ENCODE measurements at places on chromosomes 16 and 17. TPM values are rescaled to one million over a fixed set of nuclear protein-coding genes. Genes with fewer than 3 reads are reported as not detected.

ZDHHC1 gene
- total RNA-seq: 16.4 TPM

PIMREG gene
- 2.5 TPM for total RNA-seq

MED9 gene
- total RNA-seq: 22.0 TPM

FOXC2 gene
- total RNA-seq: 2.6 TPM

VWA3A gene
- 0.19 TPM for total RNA-seq

PRSS33 gene
- total RNA-seq: not detected

GRB7 gene
- not detected for total RNA-seq

ATP2A1 gene
- total RNA-seq: 0.28 TPM

ATP2A3 gene
- 12.1 TPM for total RNA-seq

YPEL2 gene
- 29.2 TPM for total RNA-seq

DNA sequence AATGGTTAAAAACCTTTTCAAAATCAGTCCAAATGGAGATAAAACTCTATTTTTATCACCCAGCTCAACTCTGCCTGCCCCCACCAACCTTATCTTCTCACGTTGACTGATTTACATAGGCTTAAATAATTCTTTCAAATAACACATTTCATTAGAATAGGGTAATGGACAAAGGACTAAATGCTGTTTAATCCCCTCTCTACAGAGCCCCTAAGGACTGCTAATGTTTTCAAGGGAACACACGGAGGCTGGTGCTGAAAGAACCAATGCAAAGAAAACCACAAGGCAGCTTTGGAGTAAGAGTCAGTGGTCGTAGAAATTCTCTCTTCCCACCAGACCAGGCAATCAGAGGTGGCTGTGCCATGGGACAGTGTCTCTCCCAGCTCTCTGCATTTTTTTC lies 445.7 kb upstream of the MAF start:
- no peaks in the 10 kb centered on the region for H3K36me3 ChIP-seq
- no peak overlapping the region for H3K27ac ChIP-seq
- no peaks in the 10 kb centered on the region for H3K27me3 ChIP-seq
- H3K4me1 ChIP-seq: peaks cover 7% of the 10 kb centered on the region
- DNase-seq: no peak
- no peak overlapping the region for H3K4me3 ChIP-seq

- no peaks in the 10 kb centered on the region for H3K4me1 ChIP-seq
- no peak overlapping the region for H3K27ac ChIP-seq
- H3K36me3 ChIP-seq: no peaks in the 10 kb centered on the region
- no peaks in the 10 kb centered on the region for H3K27me3 ChIP-seq
- DNase-seq: no peak
These were observed 159.1 kb downstream of the HS3ST3B1 start for GRCh38 chr17:14459955-14460354.

DNA sequence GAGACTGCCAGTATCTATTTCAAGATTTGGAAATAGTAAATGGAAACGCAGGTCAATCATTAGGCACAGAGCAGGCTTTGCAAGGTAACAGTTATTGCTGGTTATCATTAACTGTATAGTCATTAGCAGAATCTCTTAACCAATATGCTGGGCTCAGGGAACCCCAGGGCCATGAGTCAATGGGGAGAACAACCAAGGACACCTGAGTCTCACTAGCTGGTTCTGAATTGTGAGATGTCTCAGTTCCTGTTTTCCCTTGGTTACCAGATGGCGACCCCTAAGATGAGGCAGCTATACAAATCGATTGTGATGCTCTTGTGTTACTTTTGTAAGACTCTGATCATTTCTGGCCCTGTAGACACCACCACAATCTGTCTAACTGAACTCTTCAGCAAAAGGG lies 385.3 kb downstream of the HAPSTR1 start:
- no peaks in the 10 kb centered on the region for H3K4me1 ChIP-seq
- no peak for DNase-seq
- H3K27me3 ChIP-seq: no peaks in the 10 kb centered on the region
- H3K27ac ChIP-seq: no peak overlapping the region

GRCh38 chr16:75043175-75043895 lies 44.5 kb downstream of the ZNRF1 start:
- peaks cover 28% of the 10 kb centered on the region for H3K4me1 ChIP-seq
- H3K4me3 ChIP-seq: no peak overlapping the region
- no peaks in the 10 kb centered on the region for H3K27me3 ChIP-seq
- no peak for DNase-seq
- H3K27ac ChIP-seq: no peak overlapping the region

DNA sequence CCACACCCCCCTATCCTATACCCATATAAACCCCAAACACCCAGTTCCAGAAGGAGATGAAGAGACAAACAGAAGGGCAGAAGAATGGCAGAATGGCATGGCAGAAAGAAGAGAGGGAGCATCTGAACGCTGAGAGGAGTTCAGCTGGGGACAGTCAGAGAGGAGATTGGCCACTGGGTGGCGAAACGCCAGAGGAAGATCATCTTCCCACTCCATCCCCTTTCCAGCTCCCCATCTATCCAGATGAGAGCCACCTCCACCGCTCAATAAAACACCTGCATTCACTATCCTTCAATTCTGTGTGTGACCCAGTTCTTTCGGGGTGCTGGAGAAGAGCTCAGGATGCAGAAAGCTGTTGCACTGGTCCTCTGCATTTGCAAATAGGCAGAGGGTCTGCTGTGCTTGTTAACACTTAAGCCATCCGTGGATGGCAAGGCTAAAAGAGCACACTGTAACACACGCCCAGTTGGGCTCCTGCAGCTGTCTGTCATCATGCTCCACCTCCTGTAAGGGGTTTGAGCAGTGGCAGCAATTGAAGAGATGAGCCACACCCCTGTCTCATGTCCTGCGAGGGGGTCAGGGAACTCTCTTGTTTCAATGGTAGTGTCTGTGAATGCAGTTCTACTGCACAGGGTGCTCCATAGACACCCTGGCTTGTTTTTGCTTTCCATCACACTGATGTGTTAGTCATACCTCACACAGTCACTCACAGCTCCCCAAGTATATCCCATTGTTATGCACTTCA lies 1034.8 kb upstream of the RBFOX1 start:
- H3K4me3 ChIP-seq: no peak overlapping the region
- DNase-seq: no peak
- no peaks in the 10 kb centered on the region for H3K4me1 ChIP-seq
- H3K27ac ChIP-seq: no peak overlapping the region
- no peaks in the 10 kb centered on the region for H3K36me3 ChIP-seq

DNA sequence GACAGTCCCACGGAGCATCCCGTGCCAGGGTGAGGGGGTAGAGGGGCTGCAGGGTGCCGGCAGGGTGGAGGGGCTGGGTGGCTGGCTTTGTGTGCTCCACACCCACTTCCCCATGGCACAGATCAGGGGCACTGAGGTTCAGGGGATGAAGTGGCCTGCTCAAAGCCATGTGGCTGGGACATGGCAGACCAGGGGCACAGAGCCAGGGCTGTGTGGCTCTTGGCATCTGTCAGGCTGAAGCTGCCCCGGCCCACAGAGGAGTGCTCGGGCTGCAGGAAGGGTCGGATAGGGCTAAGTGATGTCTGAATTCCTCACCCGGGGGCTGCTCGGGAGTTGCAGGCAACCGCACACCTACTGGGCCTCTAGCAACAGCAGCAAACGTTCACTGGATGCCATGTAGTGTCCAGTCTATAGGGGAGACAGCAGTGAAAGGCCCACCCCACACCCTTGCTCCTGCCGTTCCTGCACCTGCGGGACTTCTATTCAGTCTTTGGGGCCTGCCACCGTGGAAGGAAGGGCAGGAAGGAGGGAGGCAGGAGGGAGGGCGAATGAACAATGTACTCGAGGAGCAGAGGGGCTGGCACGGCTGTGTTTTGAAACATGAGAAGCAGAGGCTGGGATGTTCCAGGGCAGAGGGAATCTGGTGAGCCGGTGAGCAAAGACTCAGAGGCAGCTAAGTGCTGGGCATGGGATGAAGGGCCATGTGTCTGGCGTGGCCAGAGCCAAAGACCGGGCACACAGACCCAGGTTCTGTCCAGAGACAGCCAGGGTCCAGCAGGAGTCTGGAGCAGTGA lies 15.1 kb downstream of the SLC5A10 start:
- no peak overlapping the region for H3K27ac ChIP-seq
- DNase-seq: no peak
- H3K36me3 ChIP-seq: no peaks in the 10 kb centered on the region
- no peaks in the 10 kb centered on the region for H3K27me3 ChIP-seq

- H3K27ac ChIP-seq: no peak overlapping the region
- H3K4me1 ChIP-seq: no peaks in the 10 kb centered on the region
- no peaks in the 10 kb centered on the region for H3K27me3 ChIP-seq
- peaks cover 17% of the 10 kb centered on the region for H3K36me3 ChIP-seq
- no peak for DNase-seq
These were observed 22.9 kb downstream of the MARVELD3 start for GRCh38 chr16:71648921-71649320.

DNA sequence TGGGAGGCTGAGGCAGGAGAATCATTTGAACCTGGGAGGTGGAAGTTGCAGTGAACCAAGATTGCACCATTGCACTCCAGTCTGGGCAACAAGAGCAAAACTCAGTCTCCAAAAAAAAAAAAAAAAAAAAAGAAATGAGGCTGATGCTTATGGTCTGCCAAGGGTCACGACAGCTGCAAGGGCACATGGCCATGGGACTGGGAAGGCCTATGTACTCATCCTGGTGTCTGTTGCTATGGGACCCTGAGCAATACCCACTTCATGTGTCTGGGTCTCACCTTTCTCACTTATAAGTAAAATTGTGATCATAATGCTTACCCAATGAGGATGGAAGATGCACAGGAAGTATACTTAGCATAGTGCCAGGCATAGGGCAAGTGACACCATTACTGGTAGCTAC lies 16.6 kb downstream of the MIEF2 start:
- no peak for DNase-seq
- no peaks in the 10 kb centered on the region for H3K36me3 ChIP-seq
- H3K4me1 ChIP-seq: no peaks in the 10 kb centered on the region
- H3K27ac ChIP-seq: no peak overlapping the region
- no peaks in the 10 kb centered on the region for H3K27me3 ChIP-seq
- no peak overlapping the region for H3K4me3 ChIP-seq

DNA sequence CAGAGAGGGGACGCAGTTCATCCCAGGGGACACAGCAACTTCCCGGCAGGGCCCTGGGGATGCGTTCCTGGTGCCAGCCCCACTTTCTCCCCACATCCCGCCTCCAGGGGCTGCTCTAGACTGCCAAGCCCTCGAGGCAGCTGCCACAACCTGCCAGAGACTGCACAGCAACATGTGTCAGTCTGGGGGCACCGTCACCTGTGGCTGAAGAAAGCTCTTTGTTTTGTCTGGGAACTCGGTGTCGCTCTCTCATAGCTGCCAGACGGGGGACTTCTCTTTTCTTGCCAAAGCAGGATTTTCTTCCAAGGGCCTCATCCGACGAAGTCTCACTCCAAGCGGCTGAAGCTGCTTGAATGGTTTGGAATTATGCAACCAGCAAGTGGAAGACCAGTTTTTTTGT lies 43.7 kb downstream of the COTL1 start:
- no peaks in the 10 kb centered on the region for H3K27me3 ChIP-seq
- DNase-seq: no peak
- no peaks in the 10 kb centered on the region for H3K4me1 ChIP-seq
- no peaks in the 10 kb centered on the region for H3K36me3 ChIP-seq
- no peak overlapping the region for H3K27ac ChIP-seq
- no peak overlapping the region for H3K4me3 ChIP-seq

GRCh38 chr16:5488581-5488980 lies 391.0 kb upstream of the EEF2KMT start:
- no peaks in the 10 kb centered on the region for H3K4me1 ChIP-seq
- no peaks in the 10 kb centered on the region for H3K27me3 ChIP-seq
- H3K4me3 ChIP-seq: no peak overlapping the region
- H3K36me3 ChIP-seq: no peaks in the 10 kb centered on the region
- DNase-seq: no peak

- DNase-seq: no peak
- no peak overlapping the region for H3K27ac ChIP-seq
- H3K4me1 ChIP-seq: peaks cover 8% of the 10 kb centered on the region
- no peaks in the 10 kb centered on the region for H3K36me3 ChIP-seq
These were observed 103.0 kb downstream of the CYLD start for GRCh38 chr16:50844840-50845239.
